ENCODE measurements at places on chromosomes 5 and 9.

DNA sequence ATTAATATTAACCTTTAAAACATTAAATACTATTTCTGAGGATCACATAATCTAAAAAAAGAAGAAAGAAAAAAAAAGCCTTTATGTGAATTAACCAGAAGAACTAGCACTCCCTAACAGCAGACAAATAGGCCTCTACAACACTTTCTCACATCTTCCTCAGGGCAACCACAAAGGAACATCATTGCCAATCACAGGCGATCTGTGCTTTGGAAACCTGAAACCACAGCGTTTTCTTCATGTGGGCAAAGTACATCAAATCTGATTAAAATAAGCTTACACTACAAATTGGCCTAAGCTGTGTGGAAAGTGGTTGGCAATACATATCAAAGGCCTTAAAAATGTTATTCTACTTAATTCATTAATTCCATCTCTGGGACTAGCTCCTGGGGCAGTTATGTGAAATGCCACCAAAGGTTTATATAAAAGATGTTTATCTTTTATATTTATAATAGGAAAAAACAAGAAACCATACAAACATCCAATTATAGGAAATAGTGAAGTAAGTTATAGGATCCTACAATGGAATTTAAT lies 184.8 kb upstream of the TBCA start:
- DNase-seq, result no peak

GRCh38 chr9:99264070-99264680 lies 42.1 kb downstream of the SEC61B start:
- DNase-seq, result peak; percentile 19

- peak; percentile 77 for DNase-seq
These were observed 110.2 kb downstream of the DAPK1 start for GRCh38 chr9:87607859-87608258.

GRCh38 chr5:39898731-39899130 lies 474.0 kb upstream of the DAB2 start:
- DNase-seq, result no peak

GRCh38 chr5:139243425-139243970 lies 45.3 kb upstream of the SIL1 start:
- no peak for DNase-seq

GRCh38 chr5:176632745-176633144 lies 2.3 kb downstream of the EIF4E1B start:
- DNase-seq, result no peak

- no peak for DNase-seq
These were observed 19.8 kb upstream of the MTX3 start for GRCh38 chr5:80010754-80011392.

DNA sequence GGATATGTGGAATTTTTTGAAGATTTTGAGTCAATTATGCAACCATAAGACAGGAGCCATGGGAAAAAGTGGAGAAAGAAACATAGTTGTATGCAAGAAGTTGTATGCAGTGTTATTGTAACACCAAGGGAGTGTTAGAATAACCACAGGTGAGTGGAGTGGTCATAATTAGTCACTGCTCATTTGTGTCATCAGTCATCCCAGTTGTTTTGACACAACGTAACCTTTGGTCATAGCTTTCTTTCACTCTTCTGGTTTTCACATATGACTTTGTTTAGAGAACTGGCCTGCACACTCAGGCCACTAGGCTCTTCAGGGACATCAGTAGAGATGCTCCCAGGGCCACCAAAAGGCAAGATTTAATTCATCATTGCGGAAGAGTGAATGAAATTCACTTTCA lies 158.7 kb upstream of the HMHB1 start:
- DNase-seq, result no peak

DNA sequence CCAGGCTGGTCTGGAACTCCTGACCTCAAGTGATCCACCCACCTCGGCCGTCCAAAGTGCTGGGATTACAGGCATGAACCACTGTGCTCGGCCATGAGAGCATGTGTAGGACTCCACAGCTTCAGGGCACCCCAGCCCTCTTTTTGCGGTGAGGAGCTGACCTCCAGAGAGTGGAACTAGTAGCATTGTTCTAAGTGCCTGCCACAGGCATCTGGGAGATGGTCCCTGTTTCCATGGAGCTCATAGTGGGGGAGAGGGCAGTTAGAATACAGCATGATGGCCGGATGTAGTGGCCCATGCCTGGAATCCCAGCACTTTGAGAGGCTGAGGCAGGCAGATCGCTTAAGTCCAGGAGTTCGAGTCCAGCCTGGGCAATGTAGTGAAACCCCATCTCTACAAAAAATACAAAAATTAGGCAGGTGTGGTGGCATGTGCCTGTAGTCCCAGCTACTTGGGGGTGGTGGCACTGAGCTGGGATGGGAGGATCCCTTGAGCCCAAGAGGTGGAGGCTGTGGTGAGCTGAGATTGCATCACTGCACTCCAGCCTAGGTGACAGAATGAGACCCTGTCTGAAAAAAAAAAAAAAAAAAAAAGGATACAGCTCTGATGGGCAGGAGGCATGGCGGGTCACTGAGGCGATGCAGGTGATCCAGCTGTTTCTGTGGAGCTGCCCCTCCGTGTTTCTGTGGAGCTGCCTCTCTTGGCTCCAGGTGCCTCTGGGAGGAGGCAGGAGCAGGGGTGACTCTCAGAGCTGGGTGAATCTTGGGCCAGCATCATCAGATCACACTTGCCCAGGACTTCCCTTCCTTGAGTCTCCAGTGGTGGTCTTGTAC lies 4.2 kb downstream of the ASS1 start:
- DNase-seq, result no peak

GRCh38 chr5:179357031-179357430 lies 11.8 kb upstream of the ADAMTS2 start:
- no peak for DNase-seq

- DNase-seq, result peak; percentile 82
These were observed 73.9 kb downstream of the GOLPH3 start for GRCh38 chr5:32100230-32100629.

DNA sequence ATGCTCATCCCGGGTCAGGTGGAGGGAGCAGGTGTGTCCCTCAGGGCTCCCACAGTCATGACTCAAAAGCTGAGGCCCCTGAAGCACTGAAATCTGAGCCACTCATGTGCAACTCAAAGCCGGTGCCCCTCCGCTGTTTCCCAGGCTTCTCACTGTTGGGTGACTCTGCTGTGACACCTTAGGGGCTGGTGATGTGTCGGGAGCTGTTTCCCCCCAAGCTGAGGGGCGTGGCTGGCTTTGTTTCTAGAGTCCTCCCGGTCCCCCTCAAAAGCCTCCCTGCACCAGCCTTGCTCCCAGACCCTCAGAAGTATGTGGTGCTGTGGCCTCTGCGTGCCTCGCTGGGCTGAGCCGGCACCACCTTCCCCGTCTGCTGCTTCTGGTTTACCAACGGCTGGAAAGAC lies 39.7 kb downstream of the PLPP7 start:
- no peak for DNase-seq

DNA sequence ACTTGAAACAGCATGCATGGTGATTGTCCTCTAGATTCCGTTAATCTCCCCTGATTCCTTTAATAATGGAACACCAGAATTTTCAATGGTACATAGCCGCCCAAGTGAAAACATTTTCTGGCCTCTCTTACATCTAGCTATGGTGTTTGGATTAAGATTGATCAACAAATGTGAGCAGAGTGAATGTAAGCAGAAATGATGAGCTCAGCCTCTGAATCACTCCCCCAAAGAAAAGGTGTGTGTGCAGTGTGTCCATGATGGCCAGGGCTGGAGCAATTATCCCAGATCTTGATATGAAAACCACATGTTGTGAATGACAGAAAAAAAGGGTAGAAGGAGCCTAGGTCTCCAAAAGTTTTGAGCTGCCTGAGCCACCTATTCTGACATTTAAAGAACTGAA lies 55.3 kb downstream of the OR2K2 start:
- DNase-seq, result no peak

DNA sequence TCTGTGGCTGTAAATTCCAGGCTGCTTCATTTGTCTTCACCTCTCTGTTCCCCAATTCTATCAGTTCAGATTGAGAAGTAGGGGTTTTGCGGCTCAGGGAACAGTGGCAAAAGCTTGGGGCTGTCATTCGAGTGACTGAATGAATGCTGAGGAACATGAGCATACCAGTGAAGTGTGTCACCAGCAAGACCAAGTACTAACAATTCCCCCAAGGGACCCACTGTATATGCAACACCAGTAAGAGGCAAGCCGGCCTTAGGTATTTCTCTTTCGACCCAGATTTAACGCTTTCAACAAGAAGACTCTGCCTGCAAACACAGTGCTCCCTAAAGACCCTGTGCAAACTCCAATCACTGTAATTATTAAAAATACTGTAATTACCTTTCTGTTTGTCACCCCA lies 25.8 kb downstream of the KLHL3 start:
- DNase-seq, result no peak

DNA sequence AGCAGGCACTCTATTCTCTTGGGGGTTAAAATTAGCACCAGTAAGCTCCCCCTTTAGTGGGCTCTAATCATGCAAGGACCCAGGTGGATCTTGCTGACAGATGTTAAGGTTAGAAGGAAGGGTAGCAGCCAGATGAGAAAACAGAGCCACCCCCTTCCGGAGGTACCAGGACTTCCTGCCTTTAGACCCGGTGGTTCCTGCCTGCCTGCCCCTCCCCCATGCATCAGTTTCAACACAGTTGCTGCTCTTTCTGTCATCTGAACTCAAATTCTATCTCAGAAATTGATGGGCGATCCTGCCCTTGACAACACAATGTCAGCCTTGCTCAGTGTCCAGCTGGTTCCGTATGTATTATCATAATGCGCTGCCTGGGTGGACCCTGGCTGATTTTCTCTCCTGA lies 287.3 kb downstream of the EBF1 start:
- peak; percentile 13 for DNase-seq
